Neural progenitor cell (in vitro differentiated cells): ENCODE measurements at places on chromosomes 11 and 22.

DNA sequence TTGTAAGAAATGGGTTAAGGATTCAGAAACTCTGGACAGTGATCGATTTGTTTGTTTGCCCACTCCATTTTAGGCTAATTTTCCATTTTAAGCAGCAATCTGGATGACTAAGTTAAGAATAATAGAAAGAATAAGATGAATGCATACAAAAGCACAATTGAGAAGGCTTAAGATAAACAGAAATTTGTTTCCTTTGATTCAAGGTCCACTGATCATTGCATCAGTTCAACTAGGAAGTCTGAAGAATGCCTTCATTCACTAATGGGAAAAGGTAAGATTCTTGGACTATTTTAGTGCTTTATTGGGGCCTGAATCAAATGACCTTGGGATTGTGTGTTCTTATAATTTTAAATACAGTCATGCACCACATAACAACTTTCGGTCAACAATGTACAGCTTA is 140.8 kb downstream of the CADM1 start:
- DNase-seq: no peak

DNA sequence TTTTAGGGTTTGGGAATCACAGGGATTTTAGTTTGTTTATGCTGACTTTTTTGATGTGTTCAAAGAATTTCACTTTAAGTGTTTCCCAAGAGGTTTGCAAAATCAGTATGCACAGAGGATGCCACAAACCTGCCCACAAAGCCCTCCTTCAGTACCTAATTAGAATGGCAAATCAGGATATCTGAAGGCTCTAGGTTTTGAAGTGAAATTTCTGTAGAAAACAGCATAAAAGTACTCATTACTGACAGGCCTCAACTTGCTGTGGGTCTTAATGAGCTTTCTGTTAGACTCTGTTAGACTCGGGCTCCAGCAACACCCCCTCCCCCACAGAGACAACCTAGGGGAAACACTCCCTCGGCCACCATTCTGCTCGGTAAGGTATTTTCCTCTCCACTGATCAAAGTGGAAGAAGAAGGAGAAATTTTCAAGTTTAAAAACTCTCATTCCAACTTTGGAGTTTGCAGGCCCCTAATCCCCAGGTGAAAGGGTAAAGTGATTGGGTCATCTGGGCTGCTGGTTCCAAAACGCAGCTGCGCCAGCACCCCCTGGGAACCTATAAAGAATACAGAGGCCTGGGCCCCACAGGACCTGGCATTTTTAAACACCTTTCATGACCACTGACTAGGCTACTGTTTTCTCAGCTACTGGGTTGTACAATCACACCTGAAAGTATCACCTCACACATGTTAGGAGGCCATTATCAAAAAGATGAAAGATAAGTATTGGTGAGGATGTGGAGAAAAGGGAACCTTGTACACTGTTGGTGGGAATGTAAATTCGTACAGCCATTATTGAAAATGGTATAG is 67.5 kb downstream of the PLEKHA7 start:
- DNase-seq: peak; percentile 53

DNA sequence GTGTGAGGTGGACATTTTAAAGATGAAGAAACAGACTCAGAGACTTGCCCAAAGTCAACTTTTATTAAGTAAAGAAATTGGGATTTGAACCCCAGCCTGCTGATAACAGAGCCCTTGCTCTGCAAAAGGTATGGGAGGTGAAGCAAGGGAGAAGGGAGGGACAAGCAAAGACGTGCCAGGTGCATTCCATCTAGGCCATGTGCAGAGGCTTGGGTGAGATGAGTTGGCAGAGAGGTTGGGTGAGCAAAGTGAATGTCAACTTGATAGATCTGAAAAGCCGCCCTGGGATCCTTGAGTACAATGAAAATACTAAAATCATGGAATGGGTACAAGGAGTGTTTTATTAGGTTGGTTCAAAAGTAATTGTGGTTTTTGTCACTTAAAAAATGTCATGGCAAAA is 341.3 kb downstream of the CADM1 start:
- DNase-seq: no peak

DNA sequence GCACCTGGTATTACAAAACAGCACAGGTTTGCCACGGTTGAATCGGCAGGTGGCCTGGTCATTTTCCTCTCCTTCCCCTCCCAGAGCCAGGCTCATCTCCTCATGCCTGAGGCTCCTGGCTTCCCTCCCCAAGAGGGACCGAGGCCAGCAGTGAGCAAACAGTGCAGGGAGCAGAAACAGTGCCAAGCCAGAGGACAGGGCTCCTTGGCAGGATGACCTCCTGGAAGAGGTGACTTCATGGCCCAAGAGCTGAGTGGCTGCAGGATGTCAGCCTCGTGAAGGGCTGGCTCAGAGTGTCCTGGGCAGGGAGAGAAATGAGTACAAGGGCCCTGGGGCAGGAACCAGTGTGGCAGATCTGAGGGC is 22.8 kb upstream of the PPFIA1 start:
- DNase-seq: no peak
